ENCODE measurements at places on chromosomes 2 and 18. TPM values are rescaled to one million over a fixed set of nuclear protein-coding genes. Genes with fewer than 3 reads are reported as not detected.

DNA sequence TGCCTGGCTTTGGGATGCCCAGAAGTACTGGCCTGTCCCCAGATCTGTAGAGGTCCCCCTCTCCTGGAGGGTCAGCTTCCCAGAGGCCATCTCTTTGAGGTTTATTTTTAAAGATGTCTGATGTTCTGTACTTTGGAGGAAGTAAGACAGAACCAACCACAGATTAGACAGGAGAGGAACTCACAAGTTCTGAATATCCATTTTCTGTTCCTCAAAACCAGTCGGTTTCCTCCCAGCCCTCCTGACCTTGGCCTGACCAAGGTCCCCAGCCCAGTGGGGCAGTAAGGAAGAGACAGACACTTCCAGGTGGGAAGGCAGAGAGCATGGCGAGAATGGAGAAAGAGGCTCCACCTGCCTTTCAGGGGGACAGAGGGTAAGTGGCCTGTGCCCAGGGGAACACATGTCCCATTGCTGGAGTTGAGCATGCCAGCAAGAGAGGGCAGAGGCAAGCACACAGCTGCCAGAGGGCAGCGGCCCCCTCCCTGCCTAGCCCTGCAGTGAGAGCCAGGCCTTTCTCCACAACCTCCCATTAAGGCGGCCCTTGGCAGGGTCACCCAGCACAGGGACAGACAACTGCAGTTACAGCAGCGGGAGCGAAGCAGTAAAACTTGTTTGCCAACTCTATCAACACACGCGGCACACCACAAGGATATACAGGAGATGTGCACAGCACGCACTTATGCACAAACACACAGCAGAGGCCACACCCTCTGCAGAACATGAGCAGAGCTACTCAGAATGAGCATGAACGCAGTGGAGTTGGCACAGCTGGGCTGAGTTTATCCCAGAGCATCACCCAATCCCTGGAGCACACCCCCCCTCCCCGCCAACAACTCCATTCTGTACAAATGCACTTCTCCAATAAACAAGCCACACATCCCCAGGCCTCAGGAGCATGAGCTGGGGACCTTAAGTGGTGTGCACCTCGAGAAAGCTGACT, 18.5 kb upstream of the SEMA4C start:
- DNase-seq = no peak

Gene CAPN13
- polyA plus RNA-seq = 1.1 TPM

DNA sequence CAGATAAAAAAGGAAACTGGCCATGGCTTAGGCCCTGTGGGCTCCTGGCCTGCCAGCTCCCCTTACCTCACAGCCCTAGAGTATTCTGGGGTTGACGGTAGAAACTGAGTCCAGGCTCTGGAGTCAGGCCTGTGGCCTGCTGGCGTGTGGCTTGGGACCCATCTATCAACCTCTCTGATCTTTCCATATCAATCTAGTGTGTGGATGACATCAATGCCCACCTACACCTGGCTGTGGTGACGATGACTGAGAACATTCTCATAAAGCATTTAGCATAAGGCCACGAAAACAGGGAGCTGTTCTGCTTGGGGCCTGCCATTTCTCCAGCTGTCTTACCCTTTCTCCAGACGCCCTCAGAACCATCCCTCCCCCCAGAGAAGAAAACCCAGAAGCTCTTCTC, 17.9 kb downstream of the PCARE start:
- no peak for DNase-seq

GRCh38 chr2:240191001-240191400, 50.5 kb upstream of the OTOS start:
- no peak for DNase-seq

GRCh38 chr2:75609334-75609689, 37.3 kb upstream of the MRPL19 start:
- no peak for DNase-seq

Gene FAM237A
- not detected for polyA plus RNA-seq

- DNase-seq = no peak
Observed at GRCh38 chr2:232502911-232503808, 15.5 kb upstream of the ECEL1 start.

- DNase-seq = no peak
Observed at GRCh38 chr2:161974461-161974860, 99.6 kb downstream of the DPP4 start.

- no peak for DNase-seq
Observed at GRCh38 chr2:151553-152334, 105.4 kb upstream of the FAM110C start.

GRCh38 chr2:10343658-10344057, 41.0 kb downstream of the HPCAL1 start:
- DNase-seq = no peak

Gene LBX2
- 1.9 TPM for polyA plus RNA-seq

DNA sequence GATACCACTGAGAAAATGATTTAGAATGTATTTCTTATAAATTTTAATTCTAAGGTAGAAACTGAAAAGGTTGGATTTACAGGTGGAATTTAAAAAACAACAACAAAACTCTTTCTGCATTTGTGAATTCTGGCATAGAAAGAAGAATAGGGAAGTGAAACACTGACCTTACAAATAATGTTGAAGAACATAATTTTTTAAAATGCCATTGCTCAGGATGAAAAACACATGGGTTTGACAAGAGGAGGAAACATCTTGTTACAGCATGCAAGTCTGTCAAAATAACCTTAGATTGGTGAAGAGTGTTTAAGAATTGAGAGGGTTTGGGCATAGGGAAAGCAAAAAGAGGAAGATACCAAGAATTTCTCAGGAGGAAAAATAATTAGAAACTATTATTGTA, 184.3 kb downstream of the UBE2E3 start:
- DNase-seq = no peak

DNA sequence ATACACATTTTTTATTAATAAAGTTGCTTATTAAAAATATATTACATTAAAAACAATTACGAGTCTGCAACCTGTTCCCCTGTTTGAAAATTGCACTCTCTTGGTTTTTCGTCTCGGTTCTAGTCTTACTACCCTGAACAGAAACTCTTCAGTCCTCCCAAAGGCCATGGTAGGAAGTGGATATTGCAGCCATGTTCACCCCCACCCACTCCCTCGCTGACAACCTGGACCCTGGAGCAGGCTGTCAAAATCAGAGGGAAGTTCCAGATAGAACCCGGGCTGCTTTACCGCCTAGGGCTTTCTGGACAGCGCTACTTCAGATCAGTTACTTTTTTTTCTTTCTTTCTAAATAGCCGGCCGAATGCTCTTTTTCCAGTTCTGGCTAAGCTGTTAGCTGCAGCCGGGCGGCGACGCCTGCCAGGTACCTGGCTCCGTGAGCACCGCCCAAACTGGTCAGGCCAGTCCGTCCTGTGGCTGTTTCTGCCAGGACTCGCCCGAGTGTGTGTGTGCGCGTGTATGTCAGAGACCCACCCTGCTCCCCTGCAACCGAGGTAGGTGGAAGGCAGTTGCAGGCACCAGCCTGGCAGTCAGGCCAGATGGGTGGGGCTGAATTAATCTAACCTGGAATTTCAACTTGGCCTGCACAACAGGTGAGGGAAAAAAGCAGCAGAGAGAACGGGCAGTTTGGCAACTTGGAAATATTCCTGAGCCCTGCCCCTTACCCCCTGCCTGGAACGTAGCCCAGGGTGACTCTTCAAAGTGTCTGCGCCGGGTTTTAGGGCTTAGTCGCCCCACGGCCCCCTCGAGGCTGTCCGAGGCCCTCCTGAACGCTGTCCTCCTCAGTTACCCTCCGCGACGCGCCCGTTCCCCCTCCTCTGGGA, 1.1 kb upstream of the TET3 start:
- no peak for DNase-seq

Gene EGR4
- polyA plus RNA-seq = not detected

- no peak for DNase-seq
Observed at GRCh38 chr18:73962256-73962655, 185.4 kb downstream of the FBXO15 start.

Gene TEX51
- not detected for polyA plus RNA-seq

GRCh38 chr18:77077401-77077800, 55.2 kb downstream of the MBP start:
- DNase-seq = no peak

DNA sequence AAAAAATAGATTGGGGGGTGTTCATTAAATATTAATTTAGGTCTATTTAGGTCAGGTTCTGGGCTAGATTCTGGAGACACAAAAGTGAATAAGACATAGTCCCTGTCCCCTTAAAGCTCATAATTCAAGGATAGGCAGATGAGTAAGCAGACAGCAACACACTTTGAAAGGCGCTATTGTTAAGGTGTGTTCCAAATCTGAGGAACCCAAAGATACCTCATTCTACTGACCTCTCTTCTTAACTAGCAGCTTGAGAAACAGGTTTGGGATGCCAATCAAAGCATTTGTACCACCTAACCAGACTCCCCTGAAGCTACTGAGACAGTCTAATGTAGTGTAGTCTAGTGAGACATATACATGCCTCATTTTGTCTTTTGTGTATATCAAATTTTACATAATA, 34.8 kb downstream of the SEMA4F start:
- no peak for DNase-seq

DNA sequence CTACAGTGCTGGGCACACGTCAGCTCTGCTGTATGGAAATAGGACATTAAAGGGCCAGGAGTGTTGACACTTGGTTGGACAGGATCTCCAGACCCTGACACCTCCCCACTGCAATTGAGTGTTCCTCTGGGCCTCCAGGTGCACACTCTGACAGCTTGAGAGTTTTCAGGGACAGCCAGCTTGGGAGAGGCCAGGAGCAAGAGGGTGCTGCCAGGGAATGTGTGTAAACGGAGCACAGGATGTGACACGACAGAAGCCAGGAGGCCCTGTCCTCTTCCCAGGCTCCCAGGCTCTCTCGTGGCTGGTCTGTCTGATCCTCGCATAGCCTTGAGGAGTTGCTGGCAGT, 318.1 kb upstream of the HS6ST1 start:
- no peak for DNase-seq

DNA sequence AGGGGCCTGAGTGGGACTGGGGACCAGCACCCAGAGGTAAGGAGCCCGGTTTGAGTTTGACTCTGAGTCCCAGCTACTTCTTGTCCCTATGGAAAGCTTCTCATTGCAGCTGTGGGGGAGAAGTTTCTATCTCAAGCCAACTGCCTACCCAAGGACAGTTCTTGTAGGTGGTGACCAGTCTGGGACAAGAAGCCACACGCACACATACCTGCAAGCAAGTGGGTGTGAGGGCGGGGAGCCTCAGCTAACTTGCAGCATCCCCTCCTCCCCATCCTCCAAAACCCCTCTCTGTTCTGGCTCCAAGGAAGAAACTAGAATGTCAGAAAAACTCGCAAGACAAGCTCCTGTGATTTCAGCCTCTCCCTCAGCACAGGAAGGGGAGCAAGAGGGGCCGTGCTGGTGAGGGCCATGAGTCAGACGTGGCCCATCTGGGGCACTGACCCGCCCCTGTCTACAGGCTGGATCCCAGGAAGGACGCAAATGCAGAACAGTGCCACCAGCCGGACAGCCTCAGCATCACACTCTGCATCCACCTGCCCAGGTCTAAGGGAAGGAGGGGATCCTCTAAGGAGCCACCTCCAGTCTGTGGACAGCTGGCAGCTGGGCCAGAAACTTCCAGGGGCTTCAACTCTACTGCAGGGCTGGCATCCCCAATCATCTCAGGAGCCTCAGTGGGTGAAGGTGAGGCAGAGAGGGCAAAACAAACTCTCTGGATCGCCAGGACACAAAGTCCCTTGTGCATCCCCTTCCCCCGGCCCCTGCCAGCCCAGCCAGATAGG, 103.4 kb downstream of the TNS1 start:
- DNase-seq = no peak

DNA sequence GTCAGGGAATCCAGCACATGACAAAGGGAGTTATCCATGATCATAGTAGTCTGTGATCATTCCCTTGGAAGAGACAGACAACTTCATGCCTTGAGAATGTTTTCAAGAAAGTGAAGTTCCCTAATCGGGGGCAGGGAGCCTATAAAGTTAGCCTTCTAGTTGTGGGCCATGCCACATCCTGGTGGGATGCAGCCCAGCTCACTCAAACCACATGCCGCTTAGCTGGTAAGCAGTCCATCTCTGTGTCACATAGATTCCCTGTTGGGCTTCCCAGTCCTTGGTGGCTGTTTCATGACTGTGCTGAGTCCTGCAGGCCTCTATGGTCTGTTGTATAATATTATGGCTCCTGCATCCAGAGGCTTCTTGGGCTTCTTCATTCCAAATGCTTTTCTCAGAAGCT, 11.4 kb upstream of the ARHGAP25 start:
- DNase-seq = no peak

DNA sequence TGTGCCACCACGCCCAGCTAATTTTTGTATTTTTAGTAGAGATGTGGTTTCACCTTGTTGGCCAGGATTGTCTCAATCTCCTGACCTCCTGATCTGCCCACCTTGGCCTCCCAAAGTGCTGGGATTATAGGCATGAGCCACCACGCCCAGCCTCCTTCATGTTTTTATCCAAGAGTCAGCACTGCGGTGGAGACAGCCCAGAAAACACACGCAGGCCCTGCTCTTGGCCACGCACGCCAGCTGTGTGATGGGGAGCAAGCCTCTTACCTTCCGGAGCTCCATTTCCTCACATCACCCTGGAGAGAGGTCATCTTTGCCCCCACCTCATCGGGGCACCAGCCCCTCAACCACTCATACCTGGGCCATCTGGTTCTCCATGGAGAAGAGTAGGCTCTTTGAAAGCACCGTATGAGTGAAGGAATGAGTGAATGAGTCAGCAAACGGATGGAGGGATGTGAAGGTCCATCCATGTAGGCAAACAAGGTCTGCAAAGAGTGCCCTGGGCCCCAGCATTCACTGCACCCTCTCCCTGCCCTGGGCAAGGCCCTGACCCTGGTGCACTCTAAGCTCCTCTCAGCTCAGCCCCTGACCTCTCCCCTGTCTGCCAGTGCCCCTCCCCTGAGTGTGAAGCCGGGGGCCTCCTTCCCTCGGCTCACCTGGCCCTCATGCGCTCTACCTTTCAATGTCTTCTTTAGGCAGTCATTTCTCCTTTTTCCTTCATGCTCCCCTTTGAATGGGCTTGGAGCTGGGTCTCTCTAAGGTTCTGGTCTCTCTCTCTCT, 7.4 kb downstream of the GYPC start:
- no peak for DNase-seq

GRCh38 chr2:181281206-181281832, 175.9 kb upstream of the ITGA4 start:
- no peak for DNase-seq

GRCh38 chr2:169286624-169287231, 75.6 kb downstream of the LRP2 start:
- no peak for DNase-seq

GRCh38 chr18:79934311-79935097, 16.9 kb downstream of the SLC66A2 start:
- DNase-seq = no peak

- peak; percentile 57 for DNase-seq
Observed at GRCh38 chr2:68828887-68829708, 42.1 kb downstream of the BMP10 start.

GRCh38 chr2:64753399-64753798, 99.7 kb upstream of the SERTAD2 start:
- DNase-seq = no peak

DNA sequence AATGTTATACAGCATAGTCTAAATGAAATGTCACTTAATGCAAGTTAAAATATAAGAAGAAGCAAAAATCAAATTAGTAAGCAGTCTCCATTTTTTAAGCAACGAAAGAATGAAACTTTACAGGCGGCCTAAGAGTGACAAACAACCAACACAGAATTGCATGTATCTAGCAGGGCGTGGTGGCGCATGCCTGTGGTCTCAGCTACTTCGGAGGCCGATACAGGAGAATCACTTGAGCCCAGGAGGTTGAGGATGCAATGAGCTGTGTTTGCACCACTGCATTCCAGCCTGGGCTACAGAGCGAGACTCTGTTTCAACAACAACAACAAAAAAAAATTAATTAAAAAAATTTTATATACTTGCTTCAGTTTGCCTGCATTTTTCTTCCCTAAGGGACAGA, 16.6 kb downstream of the RBMS1 start:
- no peak for DNase-seq

- DNase-seq = no peak
Observed at GRCh38 chr18:41396211-41396610, 558.8 kb upstream of the PIK3C3 start.

GRCh38 chr18:75247611-75248421, 37.2 kb downstream of the TSHZ1 start:
- DNase-seq = no peak
